ENCODE measurements at places on chromosomes 4 and X. TPM values are rescaled to one million over a fixed set of nuclear protein-coding genes. Genes with fewer than 3 reads are reported as not detected.

FLNA gene
- 1,461 TPM for total RNA-seq

RTL3 gene
- not detected for total RNA-seq

GRID2 gene
- not detected for total RNA-seq

LONRF3 gene
- total RNA-seq = not detected

All from subcutaneous preadipocyte (primary cell).